ENCODE measurements at places on chromosomes 11 and 22.

DNA sequence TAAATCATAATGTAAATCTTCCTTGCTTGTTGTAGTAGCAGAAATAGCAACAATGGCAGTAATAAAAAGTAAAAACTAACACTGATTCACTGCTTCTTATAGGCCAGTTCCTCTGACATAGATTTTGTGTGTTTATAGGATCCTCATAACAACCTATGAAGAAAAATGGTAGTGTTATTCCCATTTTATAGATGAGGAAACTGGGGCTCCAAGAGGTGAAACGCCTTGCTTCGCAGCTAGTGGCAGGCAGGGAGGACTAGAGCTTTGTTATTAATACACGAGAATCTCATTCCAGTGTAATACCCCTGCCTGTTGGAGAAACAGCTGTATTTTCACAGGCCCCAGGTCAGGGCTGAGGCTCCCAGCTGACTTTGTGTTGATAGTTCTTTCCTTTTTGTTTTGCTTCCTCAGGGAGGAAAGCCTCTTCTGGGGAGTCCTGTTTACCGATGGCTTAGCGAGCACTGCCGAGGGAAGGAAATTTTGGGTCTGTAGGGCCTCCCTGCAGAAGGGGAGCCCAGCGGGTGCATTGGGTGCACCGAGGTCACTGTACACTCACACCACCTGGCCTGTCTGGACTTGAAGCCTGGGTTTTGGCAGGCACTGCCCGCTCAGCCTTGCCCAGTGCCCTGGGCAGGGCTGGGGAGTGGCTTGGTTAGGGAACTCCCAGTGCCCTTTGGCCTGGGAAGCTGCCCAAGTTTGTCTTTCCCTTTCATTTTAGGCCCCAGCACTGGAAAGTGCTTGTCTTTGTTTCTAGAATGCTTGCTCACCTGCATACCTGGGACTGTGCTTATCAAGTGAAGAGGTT, 13.5 kb downstream of the KIAA1671 start:
- no peak for DNase-seq

- DNase-seq: no peak
These were observed 14.2 kb downstream of the PDE3B start for GRCh38 chr11:14657841-14658240.

DNA sequence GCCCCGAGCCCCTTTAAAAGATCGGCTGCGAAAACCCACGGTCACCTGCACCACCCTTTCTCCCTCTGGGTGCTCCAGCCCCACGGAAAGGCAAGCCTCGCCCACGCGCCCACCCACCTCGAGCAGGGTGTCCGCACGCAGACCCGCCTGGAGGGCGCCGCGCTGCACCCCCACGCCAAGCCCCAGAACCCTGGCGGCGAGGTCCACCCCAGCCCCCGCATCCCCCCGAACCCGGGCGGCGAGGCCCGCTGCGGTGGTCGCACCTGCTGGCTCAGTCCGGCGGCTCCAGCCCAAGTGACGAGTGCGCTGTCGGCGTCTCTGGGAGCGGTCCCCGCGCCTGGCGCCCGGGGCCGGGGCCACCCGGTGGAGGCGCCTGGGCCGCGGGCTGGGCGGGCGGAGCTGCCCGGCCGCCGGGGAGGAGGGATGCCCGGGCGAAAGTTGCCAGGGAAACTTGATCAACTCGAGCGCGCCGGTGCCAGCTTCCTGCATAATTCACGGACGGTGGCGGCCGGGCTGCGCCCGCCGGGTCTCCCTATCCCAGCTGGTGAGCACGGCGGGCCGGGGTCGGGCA, 1.1 kb downstream of the SHANK2 start:
- no peak for DNase-seq

DNA sequence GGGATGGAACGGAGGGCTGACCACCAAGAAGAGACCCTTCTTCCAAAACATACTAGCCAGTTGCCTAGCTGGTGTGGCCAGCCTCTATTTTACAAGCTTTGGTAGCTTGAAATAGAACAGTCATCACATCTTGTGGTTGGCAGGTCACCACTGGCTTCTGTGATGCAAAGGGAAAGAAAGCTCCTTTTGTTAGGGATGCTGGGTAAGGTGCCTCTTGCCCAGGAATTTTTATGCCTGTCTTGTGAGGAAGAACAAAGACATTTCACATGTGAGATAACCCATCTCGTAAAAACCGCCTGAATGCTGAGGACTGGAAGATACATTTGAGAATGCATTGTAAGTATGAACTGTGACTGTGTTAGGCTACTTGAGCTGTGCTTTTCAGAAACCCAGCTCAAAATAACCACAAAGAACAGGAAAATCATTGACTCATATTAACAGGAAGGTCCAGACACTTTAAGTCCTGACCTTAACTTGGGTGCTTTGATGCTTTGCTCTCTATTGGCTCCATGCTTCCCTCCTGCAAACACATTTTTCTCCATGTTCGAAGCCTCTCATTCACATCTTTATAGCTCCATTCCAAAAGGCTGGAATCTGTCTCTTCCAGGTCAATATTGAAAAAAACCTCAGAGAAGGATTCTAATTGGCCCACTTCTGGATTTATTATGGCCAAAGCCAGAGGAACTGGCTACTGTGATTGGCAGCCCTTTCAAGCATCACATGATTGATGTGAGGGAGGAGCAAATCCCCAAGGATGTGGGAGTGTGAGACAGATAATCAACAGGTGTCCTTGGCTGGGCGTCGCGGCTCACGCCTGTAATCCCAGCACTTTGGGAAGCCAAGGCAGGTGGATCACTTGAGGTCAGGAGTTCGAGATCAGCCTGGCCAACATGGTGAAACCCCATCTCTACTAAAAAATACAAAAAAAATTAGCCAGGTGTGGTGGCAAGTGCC, 53.9 kb downstream of the MICAL2 start:
- no peak for DNase-seq

GRCh38 chr22:49903322-49904039, 14.8 kb downstream of the ALG12 start:
- DNase-seq: no peak

DNA sequence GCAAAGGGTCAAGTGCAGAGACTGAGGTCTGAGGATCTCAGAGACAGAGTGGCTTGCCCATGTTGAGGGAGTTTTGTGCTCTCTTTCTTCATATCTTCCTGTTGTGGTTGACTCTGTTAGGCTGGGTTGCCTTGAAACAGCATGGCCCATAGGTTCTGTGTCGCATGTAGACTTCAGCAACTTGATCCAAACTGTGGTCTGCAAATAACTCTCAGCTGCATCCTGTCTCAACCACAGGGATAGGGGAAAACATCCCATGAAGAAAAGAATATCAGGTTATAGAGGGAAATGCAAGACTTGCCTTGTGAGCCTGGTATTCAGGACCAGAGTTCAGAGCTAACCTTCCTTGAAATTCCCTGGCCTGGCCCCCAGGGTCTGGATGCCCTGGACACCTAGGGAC, 69.4 kb downstream of the FLI1 start:
- no peak for DNase-seq

- no peak for DNase-seq
These were observed 9.4 kb downstream of the OR5B21 start for GRCh38 chr11:58498464-58498863.

DNA sequence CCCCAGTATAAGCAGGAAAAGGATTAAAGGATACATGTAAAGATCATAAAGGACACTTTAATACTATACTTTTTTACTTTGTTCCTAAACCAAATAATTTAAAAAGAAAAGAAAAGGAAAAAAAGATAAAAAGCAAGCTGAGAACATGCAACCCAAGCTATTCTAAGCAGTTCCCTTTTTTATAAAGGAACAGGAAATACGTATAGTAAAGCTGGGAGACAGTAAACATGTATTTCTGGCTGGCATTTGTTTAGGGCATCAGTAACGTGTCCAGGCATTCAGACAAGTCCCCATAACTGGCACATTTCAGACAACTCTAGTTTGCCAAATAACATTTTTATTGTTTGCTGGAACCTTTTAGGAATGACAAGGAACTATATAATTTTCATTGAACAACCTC, 24.9 kb downstream of the BCO2 start:
- no peak for DNase-seq

DNA sequence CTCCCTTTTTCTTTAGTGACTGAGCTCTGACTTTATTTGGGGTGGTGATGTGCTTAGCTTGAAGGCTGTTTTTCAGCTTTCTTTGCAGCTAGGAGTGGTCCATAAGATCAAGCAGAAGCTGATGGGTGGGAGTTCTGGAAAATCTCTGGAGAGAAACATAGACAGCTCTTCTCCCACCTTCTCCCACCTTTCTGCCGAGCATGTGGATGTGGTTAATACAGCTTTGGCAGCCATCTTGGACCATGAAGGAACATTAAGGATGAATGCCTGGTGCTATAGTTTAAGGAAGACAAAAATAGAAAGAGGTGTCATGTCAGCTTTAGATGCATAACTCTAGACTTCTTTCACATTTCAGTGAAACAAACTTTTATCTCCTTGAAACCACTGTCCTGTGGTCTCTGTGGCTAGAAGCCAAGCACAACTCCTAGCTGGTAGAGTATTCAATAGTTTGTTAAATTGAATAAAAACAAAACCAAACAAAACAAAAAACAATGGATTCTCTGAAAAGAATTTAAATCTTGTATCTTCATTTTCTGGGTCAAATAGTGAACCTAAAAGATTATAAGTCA, 203.6 kb upstream of the SESN3 start:
- DNase-seq: no peak

- no peak for DNase-seq
These were observed 44.3 kb downstream of the CWF19L2 start for GRCh38 chr11:107413352-107413751.

- DNase-seq: peak; percentile 81
These were observed 27.3 kb downstream of the ARHGEF17 start for GRCh38 chr11:73335204-73335923.
